ENCODE measurements at places on chromosomes 3 and 15.

DNA sequence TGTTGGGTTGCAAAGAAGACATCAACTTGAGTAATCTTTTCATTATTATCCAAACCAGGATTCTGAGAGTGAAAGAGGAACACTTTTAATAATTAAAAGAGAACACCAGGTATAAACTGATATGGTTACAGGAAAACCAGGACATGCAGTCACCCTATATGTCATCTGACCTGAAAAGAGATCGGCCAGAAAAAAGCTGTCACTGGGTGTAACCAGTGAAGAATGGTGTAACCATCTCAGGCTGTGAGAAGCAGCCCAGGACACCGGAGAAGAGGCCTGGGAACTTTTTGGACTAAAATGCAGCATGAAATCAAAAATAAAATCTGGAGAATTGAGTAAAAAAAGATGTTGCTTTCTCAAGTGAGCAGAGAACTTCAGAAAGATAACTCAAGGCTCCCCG is 10.1 kb upstream of the CCDC80 start:
- no peak for DNase-seq

- no peak for DNase-seq
Measured at GRCh38 chr15:81813215-81813614, 232.6 kb downstream of the MEX3B start.

DNA sequence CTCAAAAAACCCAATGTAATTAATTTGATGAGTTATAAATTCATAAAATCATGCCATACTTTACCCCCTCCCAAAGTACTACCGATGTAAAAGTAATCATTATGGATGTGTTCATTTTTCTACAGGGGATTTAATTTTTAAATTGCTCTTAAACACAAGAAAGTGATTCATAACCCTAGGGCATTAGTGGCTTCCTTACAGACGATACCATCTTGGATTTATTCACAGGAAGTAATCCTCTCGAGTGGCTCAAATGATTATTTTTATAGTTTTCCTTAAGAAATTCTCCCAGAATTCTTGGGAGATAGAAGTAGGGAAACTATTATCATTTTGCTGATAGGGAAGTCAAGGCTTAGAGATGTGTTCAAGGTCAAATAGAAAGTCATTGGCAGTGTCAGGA is 80.9 kb downstream of the PEX5L start:
- DNase-seq = no peak

GRCh38 chr3:47024932-47025331 is 45.5 kb downstream of the NBEAL2 start:
- DNase-seq = no peak

- DNase-seq = no peak
Measured at GRCh38 chr3:59266551-59266950, 216.7 kb upstream of the CFAP20DC start.

- no peak for DNase-seq
Measured at GRCh38 chr3:50972029-50972428, 297.3 kb downstream of the DOCK3 start.

GRCh38 chr3:13093687-13094086 is 20.5 kb upstream of the IQSEC1 start:
- DNase-seq = no peak

- no peak for DNase-seq
Measured at GRCh38 chr3:171875923-171876412, 32.8 kb downstream of the TMEM212 start.

DNA sequence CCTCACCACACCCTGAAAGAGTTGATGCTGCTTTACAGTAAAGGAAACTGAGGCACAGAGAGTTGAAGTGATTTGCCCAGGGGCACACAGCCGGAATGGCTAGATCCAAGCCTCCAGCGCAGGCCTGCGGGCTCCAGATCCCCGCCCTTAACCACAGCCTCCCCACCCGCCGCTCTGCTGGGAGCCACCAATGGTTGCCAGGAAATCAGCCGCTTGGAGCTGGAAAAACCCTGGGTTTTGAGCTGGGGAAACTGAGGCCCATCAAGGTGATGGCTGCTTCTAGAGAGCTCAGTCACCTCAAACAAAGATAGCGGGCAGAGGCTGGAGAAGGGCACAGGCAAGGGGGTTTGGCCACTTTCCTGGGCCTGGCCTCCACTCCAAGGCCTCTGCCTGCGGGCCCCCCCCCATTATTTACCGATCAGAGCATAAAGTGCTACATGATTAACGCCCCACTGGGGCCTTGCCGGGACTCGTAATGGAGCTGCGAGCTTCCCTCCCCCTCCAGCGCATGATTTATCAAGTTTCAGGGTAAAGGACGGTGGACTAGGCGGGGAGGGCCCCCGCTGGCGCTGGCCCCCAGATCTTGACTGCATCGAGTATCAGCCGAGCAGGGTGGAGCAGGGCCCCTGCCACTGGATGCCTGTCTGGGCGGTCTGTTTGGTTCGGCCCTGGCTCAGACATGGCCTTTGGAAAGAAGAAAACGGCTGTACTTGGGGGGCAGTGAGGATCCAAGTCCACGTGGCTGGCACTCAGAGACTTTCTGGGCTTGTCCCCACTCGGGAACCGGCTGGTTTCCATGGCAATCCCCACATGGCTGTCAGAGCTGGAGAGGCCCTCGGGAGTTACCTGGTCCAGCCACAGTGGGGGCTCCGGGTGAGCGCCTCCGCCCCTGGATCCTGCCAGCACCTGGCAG is 9.1 kb downstream of the PLXND1 start:
- no peak for DNase-seq

GRCh38 chr3:51245867-51246266 is 139.2 kb upstream of the MANF start:
- no peak for DNase-seq

GRCh38 chr3:87626546-87626945 is 350.2 kb upstream of the POU1F1 start:
- no peak for DNase-seq

GRCh38 chr3:104510131-104510849 is 856.4 kb upstream of the ALCAM start:
- no peak for DNase-seq

DNA sequence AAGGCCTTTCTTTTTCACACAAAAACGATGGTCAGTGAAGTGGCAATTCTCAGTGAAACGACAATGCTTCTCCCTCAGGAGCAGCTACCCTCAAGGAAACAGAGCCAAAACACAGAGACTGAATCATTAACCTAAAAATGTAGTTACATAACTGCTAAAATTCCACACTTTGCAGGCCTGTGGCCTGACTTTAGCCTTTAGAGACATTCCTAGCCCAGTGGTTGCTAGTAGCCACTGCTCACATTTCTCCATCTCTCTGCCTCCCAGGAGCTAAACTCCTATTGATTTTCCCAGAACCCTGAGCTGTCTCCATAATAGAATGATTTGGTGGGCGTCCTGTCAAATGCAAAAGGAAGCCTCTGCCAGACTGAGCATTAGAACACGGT is 630.1 kb upstream of the KCNMB2 start:
- DNase-seq = no peak

- DNase-seq = no peak
Measured at GRCh38 chr3:178845420-178846118, 226.0 kb downstream of the ZMAT3 start.

DNA sequence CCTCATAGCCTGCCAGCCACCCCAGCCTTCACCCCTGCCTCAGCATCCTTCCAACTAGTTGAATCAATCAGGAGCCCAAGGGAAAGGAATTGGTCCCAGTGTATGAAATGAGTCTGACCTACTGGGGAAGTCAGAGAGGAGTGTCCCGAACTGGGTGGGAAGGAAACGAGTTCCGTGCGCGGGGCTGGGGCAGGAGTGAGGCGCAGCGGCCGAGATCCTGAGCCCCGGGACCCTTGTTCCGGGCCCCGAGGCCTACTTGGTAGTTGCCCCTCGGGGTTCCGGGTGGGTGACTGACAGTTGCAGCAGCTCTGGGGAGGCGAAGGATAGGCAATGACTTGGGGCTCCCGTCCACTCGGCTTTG is 1.1 kb upstream of the PLCL2 start:
- no peak for DNase-seq

DNA sequence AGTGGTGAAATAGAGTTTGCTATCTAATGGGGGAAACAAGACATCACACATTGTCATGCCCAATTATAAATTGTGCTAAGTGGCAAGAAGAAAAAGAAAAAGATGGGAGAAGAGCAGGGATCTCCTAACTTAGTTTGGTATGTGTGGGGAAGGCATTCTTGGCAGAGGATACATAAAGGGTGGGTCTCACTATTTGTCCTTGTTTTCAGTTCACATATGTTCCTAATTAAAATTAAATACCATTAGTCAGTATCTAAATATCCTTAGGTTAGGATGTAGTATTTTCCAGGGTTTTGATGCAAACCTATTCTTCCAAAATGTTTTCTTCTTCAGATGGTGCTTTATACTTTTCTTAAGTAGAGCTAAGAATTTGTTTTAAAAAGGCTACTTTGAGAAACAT is 173.7 kb downstream of the B3GALNT1 start:
- no peak for DNase-seq

- DNase-seq = no peak
Measured at GRCh38 chr3:143476965-143477640, 357.5 kb downstream of the CHST2 start.

GRCh38 chr3:31161889-31162288 is 267.4 kb upstream of the GADL1 start:
- DNase-seq = no peak

GRCh38 chr3:52231502-52232278 is 6.2 kb upstream of the TLR9 start:
- DNase-seq = peak; percentile 92

DNA sequence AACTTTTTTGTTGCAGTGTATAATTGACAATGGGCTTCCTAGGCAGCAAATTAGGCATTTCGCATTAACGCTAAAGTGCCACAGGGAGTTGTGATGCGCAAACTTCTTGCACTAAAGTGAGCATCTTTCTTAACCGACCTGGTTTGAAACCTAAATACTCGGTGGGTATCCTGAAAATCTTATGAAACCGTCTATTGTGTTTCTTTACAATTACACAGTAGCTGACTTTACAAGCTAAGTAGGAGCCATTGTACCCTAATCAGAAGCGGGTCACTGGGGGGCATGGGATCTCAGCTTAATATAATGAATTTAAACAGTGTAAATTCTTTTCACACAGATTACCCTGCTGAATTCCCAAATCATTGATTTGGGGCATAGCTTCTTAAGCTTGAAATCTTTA is 328.0 kb downstream of the KCNH8 start:
- DNase-seq = no peak

- DNase-seq = no peak
Measured at GRCh38 chr3:15331072-15331605, 1.2 kb downstream of the SH3BP5 start.

GRCh38 chr15:96860741-96861140 is 530.2 kb downstream of the NR2F2 start:
- DNase-seq = no peak

- DNase-seq = no peak
Measured at GRCh38 chr3:18469775-18470174, 44.6 kb upstream of the SATB1 start.

DNA sequence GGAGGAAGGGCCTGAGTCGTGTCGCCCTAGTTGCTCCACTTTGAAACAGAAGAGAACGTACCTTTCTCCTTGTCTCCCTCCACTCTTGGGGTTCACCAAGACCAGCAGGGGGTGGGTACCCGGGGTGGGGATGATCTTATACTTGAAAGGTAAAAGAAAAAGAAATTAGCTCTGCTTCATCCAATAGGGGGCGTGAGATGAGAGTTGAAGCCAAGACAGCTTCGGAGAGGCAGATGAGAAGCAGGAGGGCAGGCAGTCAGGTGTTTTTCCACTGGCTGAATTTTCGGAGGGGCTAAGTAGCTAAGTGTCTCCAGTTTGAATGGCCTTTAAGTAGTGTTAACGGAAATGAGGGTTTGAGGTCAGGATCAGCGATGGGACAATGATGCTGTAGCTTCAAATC is 100.4 kb downstream of the DGKG start:
- DNase-seq = no peak

- DNase-seq = no peak
Measured at GRCh38 chr3:123096731-123097130, 29.9 kb downstream of the PDIA5 start.

DNA sequence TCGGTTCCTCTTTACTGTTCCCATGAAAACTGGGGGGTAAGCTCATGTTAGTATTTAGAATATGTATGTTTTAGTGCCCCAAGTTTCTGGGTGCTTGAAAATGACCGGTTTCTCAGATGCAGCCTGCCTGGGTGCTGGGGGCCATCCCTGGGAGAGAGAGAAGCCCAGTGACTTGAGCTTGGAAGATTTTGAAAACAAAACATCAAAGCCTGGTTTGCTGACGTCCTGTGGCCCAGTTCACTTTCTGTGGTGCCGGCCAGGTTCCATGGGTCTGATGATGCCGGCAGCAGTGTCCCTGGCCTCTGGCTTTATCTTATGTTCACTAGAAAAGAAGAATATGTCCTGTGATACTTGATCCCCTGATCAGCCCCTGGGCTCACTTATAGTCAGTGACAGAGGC is 17.1 kb downstream of the APBA2 start:
- no peak for DNase-seq

- no peak for DNase-seq
Measured at GRCh38 chr15:69858456-69858855, 239.3 kb downstream of the TLE3 start.

DNA sequence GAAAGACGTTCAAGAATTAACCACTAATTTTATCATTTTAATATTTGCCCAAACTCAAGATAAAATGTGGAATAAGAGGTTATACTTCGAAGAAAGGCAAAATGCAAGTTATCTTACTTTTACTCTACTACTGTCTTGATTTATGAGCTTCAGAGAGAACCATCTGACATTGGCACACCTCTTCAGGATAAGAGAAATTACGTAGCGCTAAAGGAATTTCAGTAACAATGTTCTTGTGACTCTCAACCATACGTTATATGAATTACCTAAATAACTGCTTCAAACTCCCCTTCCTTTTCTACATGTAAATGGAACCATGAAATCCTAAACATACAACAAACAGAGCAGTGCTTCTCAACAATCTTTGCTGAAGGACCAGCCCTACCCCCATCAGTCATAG is 96.8 kb downstream of the ZNF385D start:
- DNase-seq = no peak

- no peak for DNase-seq
Measured at GRCh38 chr3:184228376-184229137, 828 bp upstream of the VWA5B2 start.

DNA sequence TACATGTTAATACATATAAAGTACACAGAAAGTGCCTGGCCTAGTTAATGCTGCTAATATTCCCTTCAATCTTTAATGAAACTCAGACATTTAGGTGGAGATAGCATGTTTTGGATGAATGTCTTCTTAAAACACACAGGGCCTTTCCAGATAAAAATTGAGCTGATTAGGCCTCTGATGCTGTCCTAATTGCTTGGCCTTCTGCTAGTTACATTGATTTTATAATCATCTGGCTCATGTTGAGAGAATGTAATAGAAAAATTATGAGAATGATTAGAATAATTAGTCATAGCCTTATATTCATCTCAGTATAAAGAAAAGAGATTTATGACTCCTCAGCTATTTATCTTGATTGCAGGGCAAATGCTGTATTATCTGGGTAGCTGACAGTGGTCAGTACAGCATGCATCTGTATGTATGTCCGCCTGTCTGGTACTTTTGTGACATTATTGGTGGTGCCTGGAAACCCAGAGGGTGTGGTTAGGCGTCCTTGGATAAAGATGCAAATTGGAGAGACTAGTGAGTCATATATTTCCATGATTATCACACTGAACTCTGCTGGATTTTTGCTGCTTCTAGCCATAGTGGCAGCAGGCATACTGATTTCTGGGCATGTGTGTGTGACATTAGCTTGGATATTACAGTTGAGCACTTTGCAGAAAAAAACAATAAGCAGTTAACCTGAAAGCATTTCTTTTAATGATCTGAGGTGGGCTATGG is 120.8 kb downstream of the FEZF2 start:
- DNase-seq = no peak

- DNase-seq = no peak
Measured at GRCh38 chr3:188558343-188559071, 404.6 kb downstream of the LPP start.
